Epithelial cell of proximal tubule (primary cell): ENCODE measurements at places on chromosomes 16 and 17.

DNA sequence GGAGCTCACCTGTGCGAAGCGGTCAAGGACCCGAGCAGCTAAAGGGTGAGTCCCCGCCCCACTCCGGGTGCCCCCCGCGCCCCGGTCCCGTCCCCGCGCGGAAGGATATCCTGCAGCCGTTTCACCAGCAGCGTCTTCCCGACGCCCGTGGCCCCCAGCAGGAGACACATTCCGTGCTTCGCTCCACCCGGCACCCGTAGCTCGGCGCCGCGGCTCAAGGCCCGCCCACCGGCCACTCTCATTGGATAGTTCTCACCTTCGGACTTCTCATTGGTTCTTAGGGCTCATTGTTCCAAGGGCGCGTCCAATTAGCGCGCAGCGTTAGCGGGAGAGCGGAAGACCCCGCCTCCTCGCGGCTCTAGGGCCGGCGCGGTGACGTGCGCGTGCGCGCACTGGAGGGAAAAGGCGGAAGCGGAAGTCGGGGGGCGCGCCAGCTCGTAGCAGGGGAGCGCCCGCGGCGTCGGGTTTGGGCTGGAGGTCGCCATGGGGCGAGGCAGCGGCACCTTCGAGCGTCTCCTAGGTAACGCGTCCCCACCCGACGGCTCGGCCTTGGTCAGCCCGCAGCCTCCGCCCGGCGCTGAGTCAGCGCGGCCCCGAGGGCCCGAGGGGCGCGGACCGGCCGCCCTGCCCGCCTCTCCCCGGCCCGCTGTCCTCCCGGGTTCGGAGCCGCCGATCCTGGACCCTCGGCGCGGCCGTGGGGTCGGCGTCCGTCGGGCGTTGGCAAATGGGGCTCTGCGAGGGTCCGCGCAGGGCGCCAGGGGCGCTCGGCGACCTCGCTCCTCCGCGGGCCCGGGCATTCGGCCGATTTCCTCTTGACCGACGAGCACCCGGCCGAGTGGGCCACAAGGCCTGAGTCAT lies at the start of the genes ARL16 and HGS:
Gene ARL16, minus strand, starts transcription at position 214 of the 858 bp plus-strand sequence. Its CDS starts 44 bp downstream, at position 170.
Gene HGS, plus strand, starts transcription at position 428 of the 858 bp plus-strand sequence. Its CDS starts 56 bp downstream, at position 484.
- peak; percentile 91 for DNase-seq

GRCh38 chr17:82215972-82216300 lies 3.3 kb upstream of the CCDC57 start:
- no peak for DNase-seq

GRCh38 chr16:4783251-4783950 lies 4.7 kb downstream of the SEPTIN12 start:
- DNase-seq: no peak

DNA sequence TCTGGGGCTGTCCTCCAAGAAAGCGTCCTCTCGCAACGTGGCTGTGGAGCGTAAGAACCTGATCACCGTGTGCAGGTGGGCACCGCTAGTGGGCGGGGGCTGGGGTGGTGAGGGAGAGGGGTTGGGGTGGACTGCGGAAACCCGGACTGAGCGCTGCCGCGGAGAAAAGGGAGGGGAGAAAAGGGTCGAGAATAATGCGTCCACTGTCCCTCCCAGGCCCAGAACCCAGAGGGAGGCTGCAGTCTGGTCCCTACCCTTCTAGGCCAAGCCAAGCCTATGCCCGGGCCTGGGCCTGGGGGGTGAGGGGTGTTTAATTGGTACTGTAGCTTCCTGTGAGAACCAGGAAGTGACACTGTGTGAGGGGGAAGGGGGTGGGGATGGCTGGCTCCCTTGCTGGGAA lies 464 bp downstream of the RUNDC3A start:
- DNase-seq: no peak
